ENCODE measurements at places on chromosomes 6 and 20. TPM values are rescaled to one million over a fixed set of nuclear protein-coding genes. Genes with fewer than 3 reads are reported as not detected.

DNA sequence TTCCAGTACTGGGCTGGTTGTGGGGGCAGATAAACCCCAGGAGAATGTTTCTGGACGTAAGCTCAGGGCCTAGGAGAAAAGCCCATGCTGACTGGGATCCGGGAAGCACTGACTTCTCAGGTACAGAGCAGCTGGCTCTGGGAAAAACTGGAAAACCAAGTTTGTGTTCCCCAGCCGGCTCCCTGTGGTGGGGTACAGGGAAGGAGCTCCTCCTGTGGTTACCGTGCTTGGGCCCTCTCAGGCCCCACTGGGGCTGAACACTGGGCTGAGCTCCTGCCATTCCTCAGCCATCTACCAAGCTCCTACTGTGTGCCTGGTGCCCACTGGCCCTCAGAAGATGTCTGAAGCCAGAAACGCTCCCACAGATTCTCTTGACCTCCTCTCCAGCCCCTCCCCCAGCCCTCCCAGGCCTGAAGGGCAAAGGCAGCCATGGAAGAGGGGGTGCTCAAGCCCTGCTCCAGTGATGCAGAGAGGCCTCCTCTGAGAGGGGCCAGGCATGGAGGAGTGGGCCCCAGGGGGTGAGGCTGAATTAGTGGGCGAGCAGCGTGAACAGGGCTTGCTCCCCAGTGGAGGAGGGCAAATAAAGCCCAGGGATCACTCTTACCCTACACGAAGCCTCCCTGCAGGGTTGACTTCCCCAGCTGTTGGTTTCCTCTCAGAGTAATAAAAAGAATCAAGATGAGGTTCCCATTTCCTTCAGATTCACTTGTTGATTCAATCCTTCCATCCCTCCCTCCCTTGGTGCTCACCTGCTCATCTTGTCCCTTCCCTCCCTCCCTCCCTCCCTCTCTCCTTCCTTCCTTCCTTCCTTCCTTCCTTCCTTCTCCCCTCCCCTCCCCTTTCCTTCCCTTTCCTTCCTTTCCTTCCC, 100.0 kb downstream of the VEGFA start:
- H3K4me3 ChIP-seq: no peak overlapping the region
- no peaks in the 10 kb centered on the region for H3K27me3 ChIP-seq
- peaks cover 23% of the 10 kb centered on the region for H3K4me1 ChIP-seq
- no peaks in the 10 kb centered on the region for H3K36me3 ChIP-seq
- H3K27ac ChIP-seq: no peak overlapping the region

Gene CLIC5
- total RNA-seq: not detected

Gene SLA2
- total RNA-seq: not detected

- no peaks in the 10 kb centered on the region for H3K4me1 ChIP-seq
- H3K36me3 ChIP-seq: no peaks in the 10 kb centered on the region
- H3K27me3 ChIP-seq: no peaks in the 10 kb centered on the region
- H3K27ac ChIP-seq: no peak overlapping the region
These were observed 143.3 kb upstream of the MAP3K7 start for GRCh38 chr6:90730151-90730673.

Gene ERVFRD-1
- not detected for total RNA-seq

DNA sequence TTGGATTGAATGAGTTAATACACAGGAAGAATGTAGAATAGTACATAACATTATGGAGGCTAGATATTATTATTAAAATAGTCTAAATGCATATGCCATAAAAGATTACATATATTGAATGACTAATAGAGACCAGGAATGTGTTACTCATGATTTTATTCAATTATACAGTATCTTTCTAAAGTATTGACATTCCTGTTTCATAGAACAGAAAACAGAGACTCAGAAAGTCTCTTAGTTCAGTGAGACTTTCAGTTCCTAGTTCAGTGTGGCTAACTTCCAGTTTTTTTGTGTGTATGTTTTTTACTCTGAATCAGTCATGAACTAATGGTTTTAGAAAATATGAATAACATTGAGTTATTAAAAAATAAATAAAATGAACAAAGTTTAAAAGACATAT, 34.6 kb upstream of the TMEM244 start:
- H3K36me3 ChIP-seq: no peaks in the 10 kb centered on the region
- no peak overlapping the region for H3K4me3 ChIP-seq
- H3K27ac ChIP-seq: no peak overlapping the region
- no peaks in the 10 kb centered on the region for H3K4me1 ChIP-seq
- DNase-seq: no peak
- no peaks in the 10 kb centered on the region for H3K27me3 ChIP-seq

GRCh38 chr6:64737418-64737817, 969.6 kb downstream of the EYS start:
- DNase-seq: no peak
- H3K4me3 ChIP-seq: no peak overlapping the region
- H3K36me3 ChIP-seq: no peaks in the 10 kb centered on the region
- no peaks in the 10 kb centered on the region for H3K4me1 ChIP-seq

- no peak for DNase-seq
- H3K27ac ChIP-seq: no peak overlapping the region
- H3K4me1 ChIP-seq: peaks cover 6% of the 10 kb centered on the region
- no peaks in the 10 kb centered on the region for H3K27me3 ChIP-seq
- H3K36me3 ChIP-seq: no peaks in the 10 kb centered on the region
These were observed 235.1 kb upstream of the ZNF217 start for GRCh38 chr20:53828682-53829254.

GRCh38 chr20:58587467-58587866, 63.6 kb upstream of the STX16 start:
- H3K4me3 ChIP-seq: no peak overlapping the region
- H3K27me3 ChIP-seq: no peaks in the 10 kb centered on the region
- DNase-seq: no peak
- no peaks in the 10 kb centered on the region for H3K36me3 ChIP-seq

- peaks cover 9% of the 10 kb centered on the region for H3K4me1 ChIP-seq
- no peaks in the 10 kb centered on the region for H3K36me3 ChIP-seq
- no peak overlapping the region for H3K4me3 ChIP-seq
- H3K27ac ChIP-seq: no peak overlapping the region
- no peaks in the 10 kb centered on the region for H3K27me3 ChIP-seq
These were observed 13.6 kb downstream of the FAM83B start for GRCh38 chr6:54860132-54860531.

Gene GPLD1
- 5.3 TPM for total RNA-seq

Gene ETV7
- 0.21 TPM for total RNA-seq

GRCh38 chr20:59482351-59483187, 121.8 kb upstream of the PHACTR3 start:
- no peak overlapping the region for H3K4me3 ChIP-seq
- no peaks in the 10 kb centered on the region for H3K4me1 ChIP-seq
- no peaks in the 10 kb centered on the region for H3K36me3 ChIP-seq
- no peak overlapping the region for H3K27ac ChIP-seq
- no peak for DNase-seq

Gene OPRM1
- total RNA-seq: not detected

Gene DUSP15
- total RNA-seq: 1.0 TPM

GRCh38 chr6:17673543-17674254, 33.0 kb downstream of the NUP153 start:
- no peak for DNase-seq
- no peak overlapping the region for H3K4me3 ChIP-seq
- no peaks in the 10 kb centered on the region for H3K4me1 ChIP-seq
- no peak overlapping the region for H3K27ac ChIP-seq
- H3K27me3 ChIP-seq: no peaks in the 10 kb centered on the region

GRCh38 chr20:31894980-31895675, 24.7 kb downstream of the TTLL9 start:
- H3K36me3 ChIP-seq: no peaks in the 10 kb centered on the region
- no peak overlapping the region for H3K4me3 ChIP-seq

Gene SDCBP2
- 3.6 TPM for total RNA-seq

DNA sequence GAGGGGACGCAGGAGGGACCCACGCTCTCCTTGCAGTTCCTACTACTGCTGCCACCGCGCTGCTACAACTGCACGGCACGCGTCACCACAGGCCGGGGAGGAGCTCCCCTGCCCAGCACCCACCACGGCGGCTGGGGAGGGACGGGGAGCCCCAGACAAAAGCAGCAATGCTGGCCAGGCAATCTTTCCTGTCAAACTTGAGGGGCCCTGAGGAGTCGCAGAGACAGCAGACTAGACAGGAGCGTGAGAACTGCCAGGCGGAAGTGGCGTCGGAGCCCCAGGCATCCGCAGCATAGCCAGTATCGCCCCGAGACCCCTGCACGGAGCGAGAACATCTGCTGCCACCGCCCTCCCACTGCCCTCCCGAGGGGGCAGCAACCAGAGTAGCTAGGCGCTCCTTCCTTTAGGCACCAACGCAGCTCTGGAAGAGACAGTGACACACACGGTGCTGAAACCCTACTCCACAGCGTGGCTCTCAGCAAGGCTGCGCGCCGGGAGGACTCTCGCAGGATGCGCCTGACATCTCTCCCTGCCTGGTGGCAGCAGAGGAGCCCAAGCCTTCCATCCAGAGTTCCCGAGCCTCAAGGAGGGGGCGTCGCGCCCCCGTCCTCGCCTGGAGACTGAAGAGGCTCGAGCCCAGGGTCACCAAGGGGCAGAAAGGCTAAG, 2.2 kb downstream of the TAF4 start:
- peaks cover 5% of the 10 kb centered on the region for H3K4me1 ChIP-seq
- H3K27ac ChIP-seq: no peak overlapping the region
- H3K4me3 ChIP-seq: no peak overlapping the region
- no peaks in the 10 kb centered on the region for H3K27me3 ChIP-seq
- no peaks in the 10 kb centered on the region for H3K36me3 ChIP-seq

DNA sequence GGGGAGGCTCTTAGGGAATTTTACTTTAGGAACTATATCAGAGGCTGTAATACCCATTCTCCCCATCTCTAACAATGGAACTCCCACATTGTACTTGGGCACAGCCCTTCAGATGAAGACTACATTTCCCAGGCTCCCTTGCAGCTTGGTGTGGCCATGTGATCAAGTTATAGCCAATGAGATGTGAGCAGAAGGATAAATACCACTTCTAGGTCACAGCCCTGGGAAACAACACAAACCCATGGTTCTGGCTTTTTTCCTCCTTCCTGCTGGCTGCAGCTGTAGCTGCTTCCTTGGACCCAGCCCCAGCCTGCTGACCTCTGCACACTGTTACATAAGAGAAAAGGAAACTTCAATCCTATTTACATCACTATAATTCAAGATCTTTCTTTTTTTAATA, 445.9 kb upstream of the JARID2 start:
- no peak for DNase-seq
- no peaks in the 10 kb centered on the region for H3K36me3 ChIP-seq
- no peak overlapping the region for H3K27ac ChIP-seq
- peaks cover 6% of the 10 kb centered on the region for H3K4me1 ChIP-seq
- H3K27me3 ChIP-seq: no peaks in the 10 kb centered on the region

Gene C6orf163
- 1.5 TPM for total RNA-seq

DNA sequence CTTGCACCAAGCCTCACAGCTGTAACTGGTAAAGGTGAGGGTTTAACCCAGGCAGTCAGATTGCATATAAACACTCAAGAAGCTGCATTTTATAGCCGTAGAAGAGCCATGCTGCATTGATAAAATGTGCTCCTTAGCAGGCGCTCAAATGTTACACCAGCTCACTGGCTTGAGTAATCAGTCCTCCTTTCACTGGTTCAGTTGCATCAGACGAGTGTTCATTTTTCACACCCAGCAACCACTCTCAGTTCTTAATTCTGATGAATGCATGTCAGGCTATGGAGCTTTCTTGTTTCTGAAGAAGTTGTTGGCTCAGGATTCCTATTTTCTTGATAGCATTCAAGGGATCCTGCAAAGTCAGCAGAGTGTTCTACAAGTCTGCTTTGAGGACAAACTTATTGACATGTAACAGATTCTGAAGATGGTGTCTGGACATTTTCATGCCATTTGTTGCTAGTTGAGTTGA, 198.3 kb downstream of the PLCB1 start:
- no peaks in the 10 kb centered on the region for H3K27me3 ChIP-seq
- no peaks in the 10 kb centered on the region for H3K4me1 ChIP-seq
- H3K36me3 ChIP-seq: no peaks in the 10 kb centered on the region
- no peak overlapping the region for H3K4me3 ChIP-seq
- DNase-seq: no peak

Gene ISM1
- total RNA-seq: 0.78 TPM

Gene WFDC2
- 86.0 TPM for total RNA-seq

- no peaks in the 10 kb centered on the region for H3K4me1 ChIP-seq
- H3K27me3 ChIP-seq: no peaks in the 10 kb centered on the region
- DNase-seq: no peak
- no peak overlapping the region for H3K27ac ChIP-seq
- H3K4me3 ChIP-seq: no peak overlapping the region
These were observed 25.7 kb downstream of the NFATC2 start for GRCh38 chr20:51516855-51517254.

Gene NMBR
- total RNA-seq: not detected

DNA sequence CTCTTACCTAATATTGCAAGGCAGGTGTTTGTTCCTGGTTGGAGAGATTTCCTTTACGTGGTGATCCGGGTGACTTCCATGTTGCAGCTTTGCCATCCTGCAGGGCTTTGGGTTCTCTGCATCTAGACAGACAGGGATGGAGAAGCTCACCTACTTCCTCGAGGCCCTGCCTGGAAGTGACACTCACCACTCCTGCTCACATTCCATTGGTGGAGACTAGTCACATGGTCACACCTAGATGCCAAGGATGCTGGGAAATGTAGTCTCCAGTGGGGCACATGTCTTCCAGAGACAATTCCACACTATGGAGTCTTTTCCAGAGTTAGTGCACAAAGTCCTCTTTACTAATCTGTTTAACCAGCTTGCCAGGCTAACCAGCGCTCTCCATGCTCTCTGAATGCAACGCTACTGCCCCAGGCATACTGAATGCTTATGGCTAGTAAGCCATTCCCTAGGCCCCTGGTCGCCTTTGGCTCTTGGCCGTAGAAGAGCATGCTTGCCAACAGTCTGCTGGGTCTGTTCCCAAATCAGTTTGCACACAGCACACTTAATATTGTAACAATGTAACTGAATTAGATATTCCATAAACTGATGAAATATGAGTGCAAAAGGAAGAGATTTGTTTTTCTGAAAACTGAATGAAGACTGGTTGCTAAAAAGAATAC, 6.7 kb upstream of the KCNK15 start:
- H3K27me3 ChIP-seq: peaks cover 9% of the 10 kb centered on the region
- H3K27ac ChIP-seq: no peak overlapping the region
- no peaks in the 10 kb centered on the region for H3K36me3 ChIP-seq

Measured in H1 (cell line).